ENCODE measurements at places on chromosomes 1 and 21.
A peak's percentile ranks its signal among the peaks of the same experiment; 100 is the strongest.

DNA sequence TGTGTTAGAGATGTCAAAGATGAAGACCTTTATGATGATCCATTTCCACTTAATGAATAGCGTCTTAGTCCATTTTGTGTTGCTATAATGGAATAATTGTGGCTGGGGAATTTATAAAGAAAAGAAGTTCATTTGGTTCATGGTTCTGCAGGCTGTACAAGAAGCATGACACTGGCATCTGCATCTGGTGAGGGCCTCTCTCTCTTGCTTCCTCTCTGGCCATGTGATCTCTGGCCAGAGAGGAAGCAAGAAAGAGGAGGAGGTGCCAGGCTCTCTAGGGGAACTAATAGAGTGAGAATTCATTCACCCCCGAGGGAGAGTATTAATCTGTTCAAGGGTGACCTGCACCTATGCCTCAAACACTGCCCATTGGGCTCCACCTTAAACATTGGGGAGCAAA is 242.8 kb downstream of the DISC1 start:
- no peak overlapping the region for H3K4me3 ChIP-seq
- peaks cover 7% of the 10 kb centered on the region for H3K4me1 ChIP-seq
- DNase-seq, result no peak
- H3K27ac ChIP-seq, result no peak overlapping the region
- no peaks in the 10 kb centered on the region for H3K36me3 ChIP-seq

DNA sequence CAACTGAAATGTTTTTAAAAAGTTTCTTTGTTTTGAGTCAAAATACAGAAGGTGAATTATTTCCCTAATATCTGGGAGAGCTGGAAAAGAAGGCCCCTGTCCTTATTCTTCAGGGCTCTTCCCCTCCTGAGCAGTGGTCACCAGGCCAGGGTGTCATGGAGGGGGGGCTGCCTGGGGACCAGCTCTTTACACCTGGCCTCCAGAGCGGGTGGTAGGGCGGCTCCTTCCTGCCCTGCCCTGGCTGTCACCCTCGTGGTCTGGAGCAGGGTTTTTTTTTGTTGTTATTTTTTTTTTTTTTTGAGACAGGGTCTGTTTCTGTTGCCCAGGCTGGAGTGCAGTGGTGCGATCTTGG is 6.6 kb downstream of the SKI start:
- H3K4me3 ChIP-seq, result peak overlapping the region; percentile 87
- DNase-seq, result no peak
- H3K36me3 ChIP-seq, result peaks cover 36% of the 10 kb centered on the region
- H3K4me1 ChIP-seq, result peaks cover 60% of the 10 kb centered on the region
- H3K27me3 ChIP-seq, result no peaks in the 10 kb centered on the region

GRCh38 chr1:186308264-186309060 is 66.6 kb downstream of the TPR start:
- H3K27me3 ChIP-seq, result no peaks in the 10 kb centered on the region
- peaks cover 23% of the 10 kb centered on the region for H3K36me3 ChIP-seq
- H3K4me3 ChIP-seq, result no peak overlapping the region
- H3K4me1 ChIP-seq, result peaks cover 29% of the 10 kb centered on the region
- no peak overlapping the region for H3K27ac ChIP-seq

GRCh38 chr1:41420860-41421259 is 59.6 kb downstream of the FOXO6 start:
- no peaks in the 10 kb centered on the region for H3K36me3 ChIP-seq
- H3K4me3 ChIP-seq, result no peak overlapping the region
- H3K27me3 ChIP-seq, result no peaks in the 10 kb centered on the region
- H3K4me1 ChIP-seq, result no peaks in the 10 kb centered on the region
- no peak overlapping the region for H3K27ac ChIP-seq
- no peak for DNase-seq

GRCh38 chr1:107946794-107947193 is 18.2 kb downstream of the VAV3 start:
- peaks cover 27% of the 10 kb centered on the region for H3K4me1 ChIP-seq
- no peak overlapping the region for H3K4me3 ChIP-seq
- DNase-seq, result no peak
- H3K27me3 ChIP-seq, result peaks cover 4% of the 10 kb centered on the region
- H3K27ac ChIP-seq, result no peak overlapping the region
- H3K36me3 ChIP-seq, result peaks cover 2% of the 10 kb centered on the region

DNA sequence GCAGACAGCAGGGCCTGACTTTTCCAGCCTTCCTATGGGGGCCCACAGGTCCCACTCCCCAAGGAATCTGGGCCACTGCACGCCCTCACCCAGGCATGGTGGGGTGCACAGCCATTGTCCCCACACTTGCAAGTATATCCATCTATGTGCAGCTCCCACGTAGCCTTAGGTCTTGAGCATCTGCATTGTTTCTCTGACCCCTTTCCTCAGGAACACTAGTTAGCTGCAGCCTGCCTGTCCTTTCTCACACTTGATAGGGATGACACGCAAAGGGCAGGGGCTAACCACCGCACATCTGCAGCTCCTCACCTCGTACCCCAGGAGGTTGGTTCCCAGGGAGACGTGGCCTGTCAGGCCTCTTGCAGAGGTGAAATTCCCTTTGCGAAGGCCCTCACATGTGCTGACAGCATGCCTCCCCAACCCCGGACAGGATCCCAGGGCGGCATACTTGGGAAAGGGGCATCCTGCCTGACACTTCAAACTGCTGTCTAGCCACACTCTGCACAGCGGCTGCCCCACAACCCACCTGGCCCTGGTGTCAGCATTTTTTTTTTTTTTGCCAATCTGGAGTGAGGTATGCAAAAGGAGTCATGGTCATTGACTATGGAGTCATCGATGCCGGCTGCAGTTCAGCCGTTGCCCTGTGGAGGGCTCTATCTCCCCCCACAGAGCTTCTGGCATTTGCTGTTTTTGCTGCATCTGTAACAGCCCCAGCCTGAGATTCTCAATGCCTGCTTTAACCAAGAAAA is 5.0 kb downstream of the JMJD4 start:
- peaks cover 8% of the 10 kb centered on the region for H3K4me1 ChIP-seq
- no peak for DNase-seq
- H3K36me3 ChIP-seq, result no peaks in the 10 kb centered on the region
- peaks cover 2% of the 10 kb centered on the region for H3K27me3 ChIP-seq

DNA sequence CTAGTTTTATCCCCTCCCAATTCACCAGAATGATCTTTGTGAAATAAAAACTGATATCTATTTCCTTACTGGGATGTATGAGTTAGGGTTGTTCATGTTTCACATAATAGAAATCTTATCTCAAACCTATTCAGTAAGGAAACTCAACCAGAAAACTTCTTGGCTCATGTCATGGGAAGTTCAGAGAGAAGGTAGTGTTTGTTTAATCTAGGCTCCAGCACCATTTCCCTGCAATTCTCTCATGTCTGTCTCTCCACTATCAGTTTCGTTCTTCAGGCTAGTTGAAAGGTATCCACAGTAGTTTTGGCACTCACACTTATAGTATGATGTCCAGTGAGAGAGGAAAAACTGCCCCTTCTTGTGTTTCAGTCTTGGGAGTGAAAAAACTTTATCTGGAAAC is 34.6 kb upstream of the UHMK1 start:
- H3K27me3 ChIP-seq, result no peaks in the 10 kb centered on the region
- H3K27ac ChIP-seq, result no peak overlapping the region
- H3K4me3 ChIP-seq, result no peak overlapping the region

DNA sequence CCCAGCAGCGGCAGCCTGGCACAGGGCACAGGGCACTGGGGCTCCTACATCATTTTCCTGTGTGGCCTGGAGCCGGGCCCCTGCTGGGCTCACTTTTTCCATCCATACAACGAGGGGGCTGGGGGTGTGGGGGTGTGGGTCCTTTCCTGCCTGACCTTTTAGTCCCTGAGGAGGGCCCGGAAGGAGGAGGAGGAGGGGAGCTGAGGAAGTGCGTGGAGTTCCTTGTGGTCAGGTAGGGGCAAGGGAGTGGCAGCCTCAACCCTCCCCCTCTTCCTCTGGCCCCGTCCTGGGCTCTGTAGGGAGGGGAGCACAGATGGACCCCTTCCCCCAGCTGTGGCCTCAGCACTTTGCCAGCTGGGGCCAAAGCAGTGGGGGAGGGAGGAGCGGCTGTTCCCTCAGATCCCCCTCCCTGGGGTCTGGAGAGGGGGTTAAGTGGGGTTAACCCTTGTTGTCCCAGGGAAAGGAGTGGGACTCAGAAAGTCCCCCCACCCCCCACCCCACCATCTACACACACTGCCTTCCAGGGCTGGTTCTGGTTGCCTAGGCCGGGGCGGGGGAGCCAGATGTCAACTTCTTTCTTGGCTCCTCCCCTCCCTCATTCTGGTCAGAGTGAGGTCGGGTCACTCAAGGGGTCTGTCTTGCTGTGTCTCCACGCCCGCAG is 5.7 kb downstream of the NTRK1 start:
- H3K36me3 ChIP-seq, result no peaks in the 10 kb centered on the region
- peaks cover 67% of the 10 kb centered on the region for H3K4me1 ChIP-seq
- DNase-seq, result peak; percentile 59
- H3K27ac ChIP-seq, result peak overlapping the region; percentile 81
- peak overlapping the region; percentile 64 for H3K4me3 ChIP-seq

GRCh38 chr1:167532964-167533824 is 14.9 kb upstream of the CD247 start:
- H3K4me1 ChIP-seq, result no peaks in the 10 kb centered on the region
- H3K27ac ChIP-seq, result no peak overlapping the region
- peaks cover 12% of the 10 kb centered on the region for H3K27me3 ChIP-seq
- no peak for DNase-seq

DNA sequence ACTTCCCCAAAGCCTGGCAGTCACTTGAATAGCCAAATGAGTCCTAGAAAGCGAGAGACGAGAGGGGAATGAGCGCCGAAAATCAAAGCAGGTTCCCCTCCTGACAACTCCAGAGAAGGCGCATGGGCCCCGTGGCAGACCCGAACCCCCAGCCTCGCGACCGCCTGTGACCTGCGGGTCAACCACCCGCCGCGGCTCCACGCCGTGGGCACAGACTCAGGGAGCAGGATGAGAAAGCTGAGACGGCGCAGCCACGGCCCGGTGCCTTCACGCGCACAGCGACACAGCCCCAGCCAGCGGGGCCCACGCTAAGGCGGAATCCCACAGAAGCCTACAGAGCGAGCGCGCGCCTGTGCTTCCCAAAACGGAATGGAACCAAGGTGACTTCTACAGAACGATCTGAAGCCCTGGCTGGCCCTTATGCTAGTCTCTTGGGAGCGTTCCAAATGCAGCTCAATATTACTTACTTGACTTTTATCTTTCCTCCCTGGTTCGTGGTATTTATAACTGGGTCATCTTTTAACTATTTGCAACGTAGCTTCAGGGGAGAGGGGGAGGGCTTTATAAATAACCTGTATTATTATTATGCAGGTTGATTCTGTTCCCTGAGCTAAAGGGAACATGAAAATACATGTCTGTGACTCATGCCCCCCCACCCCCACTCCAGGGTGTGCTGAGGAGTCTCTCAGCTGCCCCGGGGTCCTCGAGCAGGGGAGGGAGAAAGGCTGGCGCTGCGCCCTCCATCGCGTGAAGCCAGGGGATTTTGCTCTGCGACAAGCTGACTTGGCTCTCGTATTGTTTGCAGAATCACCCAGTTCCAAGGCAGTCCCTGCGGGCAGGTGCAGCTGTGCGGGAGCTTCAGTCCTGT is 1.7 kb downstream of the TSPEAR start:
- H3K4me3 ChIP-seq, result no peak overlapping the region
- H3K27ac ChIP-seq, result no peak overlapping the region
- peaks cover 2% of the 10 kb centered on the region for H3K36me3 ChIP-seq
- peaks cover 2% of the 10 kb centered on the region for H3K4me1 ChIP-seq
- DNase-seq, result no peak
- peaks cover 86% of the 10 kb centered on the region for H3K27me3 ChIP-seq

- no peak for DNase-seq
- H3K4me1 ChIP-seq, result peaks cover 16% of the 10 kb centered on the region
- H3K4me3 ChIP-seq, result no peak overlapping the region
- no peaks in the 10 kb centered on the region for H3K27me3 ChIP-seq
- peaks cover 53% of the 10 kb centered on the region for H3K36me3 ChIP-seq
- H3K27ac ChIP-seq, result no peak overlapping the region
These were observed 108.2 kb downstream of the VPS13D start for GRCh38 chr1:12338017-12338416.

DNA sequence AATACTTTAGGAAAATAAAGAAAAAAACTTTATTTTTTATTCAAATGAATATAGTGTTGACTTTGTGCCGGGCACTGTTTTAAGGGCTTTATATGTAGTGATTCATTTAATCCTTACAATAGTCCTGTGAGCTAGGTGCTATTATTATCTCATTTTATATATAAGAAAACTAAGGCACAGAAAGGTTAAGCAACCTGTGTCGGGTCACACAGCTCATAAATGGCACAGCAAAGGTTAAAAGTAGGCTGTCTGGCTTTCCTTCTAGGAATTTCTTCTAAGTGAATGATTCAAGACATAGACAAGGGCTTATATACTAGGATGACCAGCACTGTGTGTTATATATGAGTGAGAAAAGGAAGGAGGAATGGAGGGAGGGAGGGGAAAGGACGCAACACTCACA is 35.4 kb downstream of the SEC16B start:
- no peak overlapping the region for H3K27ac ChIP-seq
- H3K4me1 ChIP-seq, result no peaks in the 10 kb centered on the region
- H3K27me3 ChIP-seq, result no peaks in the 10 kb centered on the region
- no peaks in the 10 kb centered on the region for H3K36me3 ChIP-seq
- H3K4me3 ChIP-seq, result no peak overlapping the region

DNA sequence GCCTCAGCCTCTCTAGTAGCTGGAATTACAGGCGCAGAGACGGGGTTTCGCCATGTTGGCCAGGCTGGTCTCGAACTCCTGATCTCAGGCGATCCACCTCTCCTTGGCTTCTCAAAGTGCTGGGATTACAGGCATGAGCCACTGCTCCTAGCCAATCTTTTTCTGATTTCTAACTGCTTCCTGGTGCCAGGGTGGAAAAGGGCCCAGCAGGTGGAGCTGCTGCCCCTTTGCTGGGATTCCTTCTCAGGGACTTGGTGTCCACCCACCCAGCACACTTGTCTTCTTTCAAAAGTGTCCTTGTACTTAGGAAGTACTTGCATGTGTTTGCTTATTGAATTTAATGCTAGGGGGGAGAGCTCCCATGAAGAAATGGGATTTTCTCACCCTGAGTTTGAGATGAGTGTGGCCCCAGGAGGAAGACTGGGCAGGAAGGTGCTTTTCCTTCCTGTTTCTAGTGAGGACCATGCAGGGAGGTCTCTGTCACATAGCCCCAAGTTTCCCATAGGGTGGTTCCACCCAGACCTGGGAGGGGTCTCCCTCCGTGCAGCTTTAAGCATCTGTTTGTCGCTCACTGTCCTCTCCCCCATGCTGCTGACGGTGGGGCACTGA is 14.2 kb downstream of the UTP11 start:
- H3K27me3 ChIP-seq, result no peaks in the 10 kb centered on the region
- peaks cover 31% of the 10 kb centered on the region for H3K36me3 ChIP-seq
- H3K4me1 ChIP-seq, result peaks cover 34% of the 10 kb centered on the region
- no peak overlapping the region for H3K27ac ChIP-seq

DNA sequence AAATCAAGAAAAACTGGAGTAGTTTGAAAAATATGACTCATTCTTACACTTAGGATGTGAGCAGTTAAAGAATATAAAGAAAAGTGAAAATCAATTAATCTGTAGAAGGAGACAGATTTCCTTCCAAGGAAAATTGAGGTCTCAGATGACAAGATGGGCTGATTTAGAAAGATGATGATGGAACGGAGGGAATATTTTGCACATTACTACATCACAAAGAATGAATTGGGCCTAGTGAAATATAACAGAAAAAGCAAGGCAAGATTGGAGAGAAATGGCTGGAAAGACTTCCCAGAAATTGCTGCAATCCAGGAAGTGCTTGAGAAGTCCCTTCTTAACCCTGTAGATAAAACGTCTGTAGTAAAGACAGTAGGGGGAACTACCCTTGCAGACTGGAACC is 169.1 kb upstream of the SYT6 start:
- peaks cover 17% of the 10 kb centered on the region for H3K27me3 ChIP-seq
- no peaks in the 10 kb centered on the region for H3K4me1 ChIP-seq
- no peak overlapping the region for H3K27ac ChIP-seq
- no peak overlapping the region for H3K4me3 ChIP-seq
- no peaks in the 10 kb centered on the region for H3K36me3 ChIP-seq
- no peak for DNase-seq

All from T-helper 2 cell treated with Interferon-gamma antibody and Interleukin-4, amounts not matched to agents 5 μg/mL and 100 μg/mL, for 36 hours (primary cell).